Lung (tissue), 17 donors: ENCODE measurements at places on chromosomes 3 and 15. TPM values are rescaled to one million over a fixed set of nuclear protein-coding genes. Genes with fewer than 3 reads are reported as not detected.
A peak's percentile ranks its signal among the peaks of the same experiment; 100 is the strongest.

DNA sequence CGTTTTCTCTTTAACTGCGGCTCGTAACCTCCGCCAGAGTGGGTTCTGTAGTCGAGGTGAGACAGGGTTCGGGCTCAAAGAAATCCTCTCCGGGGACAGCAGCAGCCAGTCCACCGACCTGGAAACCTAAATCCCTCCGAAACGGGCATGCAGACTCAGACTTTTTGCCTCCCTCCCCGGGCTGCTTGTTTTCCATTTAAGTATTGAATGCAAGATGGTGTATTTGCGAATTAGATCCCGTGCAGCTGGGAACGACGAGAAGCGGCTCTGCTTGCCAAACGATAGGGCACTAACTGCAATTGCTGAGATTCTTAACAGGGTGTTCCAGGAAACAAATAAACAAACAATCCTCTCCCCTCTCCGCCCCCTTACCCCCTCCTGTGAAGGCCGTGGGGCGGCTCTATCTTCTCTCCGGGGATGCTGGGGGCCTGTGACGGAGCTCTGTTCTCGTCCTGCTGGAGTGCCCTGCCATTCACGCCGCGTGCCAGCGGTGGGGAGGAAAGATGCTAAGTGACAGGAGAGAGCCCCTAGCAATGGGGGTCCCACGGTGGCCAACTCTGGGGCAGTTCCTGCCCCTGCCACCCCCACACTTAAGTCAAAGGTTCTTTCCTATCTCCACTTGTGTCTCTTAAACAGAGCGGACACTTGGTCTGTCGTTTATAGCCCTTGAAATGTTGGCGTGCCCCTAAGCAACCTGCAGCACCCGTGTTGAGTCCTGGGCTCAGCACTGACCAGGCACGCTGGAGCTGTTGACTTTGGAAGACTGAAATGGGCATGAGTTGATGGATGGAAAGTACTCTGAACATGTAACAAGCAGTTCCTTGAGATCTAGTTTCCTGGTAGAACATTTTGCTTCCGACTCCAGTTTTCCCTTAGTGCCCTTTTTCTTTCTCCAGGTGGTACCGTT lies 1.3 kb upstream of the ETV5 start:
- DNase-seq: peak; percentile 87

The ZNF860 gene
- polyA plus RNA-seq: 0.53 TPM

DNA sequence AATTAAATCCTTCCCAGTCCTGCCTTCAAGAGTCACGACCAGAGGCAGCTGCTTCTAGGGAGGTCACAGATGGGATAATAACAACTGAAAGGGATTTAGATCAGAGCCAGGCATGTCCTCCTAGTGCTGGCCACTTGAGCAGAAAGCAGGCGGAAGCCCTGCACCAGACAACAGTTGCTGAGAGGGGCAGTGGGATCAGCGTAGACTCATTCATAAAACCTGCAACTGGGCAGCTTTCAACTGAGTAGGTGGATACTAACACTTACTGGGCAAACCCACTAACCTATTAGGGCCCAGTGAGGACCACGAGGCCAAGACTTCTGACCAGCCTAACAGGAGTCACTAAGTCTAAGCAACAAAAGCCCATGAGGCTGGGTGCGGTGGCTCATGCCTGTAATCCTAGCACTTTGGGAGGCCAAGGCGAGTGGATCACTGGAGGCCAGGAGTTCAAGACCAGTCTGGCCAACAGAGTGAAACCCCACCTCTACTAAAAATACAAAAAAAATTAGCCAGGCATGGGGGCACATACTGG lies 67.0 kb downstream of the DAPK2 start:
- no peak for DNase-seq

DNA sequence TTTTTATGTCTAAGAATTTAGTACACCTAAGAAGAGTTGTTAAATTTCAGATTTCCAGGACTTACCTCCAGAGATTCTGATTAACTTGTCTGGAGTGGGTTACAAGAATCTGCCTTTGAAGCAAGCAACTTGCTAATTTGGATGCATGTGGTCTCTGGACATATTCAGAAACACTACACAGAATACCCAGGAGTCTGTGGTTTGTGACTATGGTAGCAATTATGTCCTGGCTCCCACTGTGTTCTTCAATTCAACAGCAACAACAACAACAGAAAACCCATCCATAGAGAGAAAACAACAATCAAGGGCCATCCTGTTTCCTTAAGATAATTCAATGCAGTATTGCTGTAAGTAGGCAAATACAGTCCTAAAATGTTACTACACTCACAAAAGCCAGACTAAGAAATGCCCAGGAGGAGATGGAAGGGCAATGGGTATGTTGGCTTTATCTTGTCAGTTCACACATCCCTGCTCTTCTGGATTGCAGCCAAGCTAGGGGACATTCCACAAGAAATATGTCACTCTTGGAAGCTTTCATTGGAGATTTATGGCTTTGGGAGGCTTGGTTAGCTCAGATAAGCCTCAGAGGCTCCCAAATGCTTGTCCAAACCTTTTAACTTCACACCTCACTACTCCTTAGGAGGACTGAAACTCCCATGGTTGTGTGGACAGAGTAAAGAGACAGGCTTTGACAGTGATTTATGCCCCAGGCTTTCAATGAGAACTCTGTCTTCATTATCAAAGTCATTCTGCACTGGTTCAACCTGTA lies 99.4 kb upstream of the MRPL3 start:
- DNase-seq: no peak

The NEK10 gene
- polyA plus RNA-seq: 5.4 TPM

GRCh38 chr15:47616876-47617275 lies 100.4 kb upstream of the SEMA6D start:
- no peak for DNase-seq

- no peak for DNase-seq
These were observed 3.8 kb downstream of the MKRN2 start for GRCh38 chr3:12560505-12561190.

- DNase-seq: no peak
These were observed 188.9 kb downstream of the MEIS2 start for GRCh38 chr15:36911322-36911944.
